ENCODE measurements at places on chromosomes 3 and 15.

DNA sequence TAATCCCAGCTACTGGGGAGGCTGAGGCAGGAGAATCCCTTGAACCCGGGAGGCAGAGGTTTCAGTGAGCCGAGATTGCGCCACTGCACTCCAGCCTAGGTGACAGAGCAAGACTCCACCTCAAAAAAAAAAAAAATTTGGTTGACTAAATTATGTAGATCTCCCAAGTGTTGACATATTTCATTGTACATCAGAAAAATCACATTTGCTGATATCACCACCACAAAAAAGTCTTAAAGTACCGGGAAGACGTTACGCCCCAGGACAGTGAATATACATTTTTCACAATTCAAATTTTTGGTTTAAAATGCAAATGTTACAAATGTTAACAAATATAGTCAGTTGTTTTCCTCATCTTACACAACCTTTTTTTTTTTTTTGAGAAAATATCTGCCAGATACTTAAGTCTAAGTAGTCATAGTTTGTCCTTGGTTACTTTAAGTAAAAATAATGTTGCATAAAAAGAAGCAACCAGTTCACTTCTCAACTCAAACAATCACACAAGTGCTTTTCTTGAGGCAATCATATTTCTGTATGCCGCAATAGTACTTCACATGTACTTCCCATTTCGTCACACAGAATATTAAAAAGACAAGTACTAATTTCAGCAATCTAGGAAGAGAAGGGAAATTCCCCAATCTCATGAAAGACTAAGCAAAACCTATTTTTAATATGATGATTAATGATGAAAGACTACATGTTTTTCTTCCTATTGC, 41.0 kb upstream of the TCF12 start:
- peak; percentile 29 for DNase-seq

- DNase-seq = no peak
These were observed 12.1 kb downstream of the PLCL2 start for GRCh38 chr3:16896820-16897219.

- no peak for DNase-seq
These were observed 11.3 kb upstream of the MANF start for GRCh38 chr3:51373658-51374421.

- no peak for DNase-seq
These were observed 166.7 kb upstream of the PRICKLE2 start for GRCh38 chr3:64392001-64392400.

DNA sequence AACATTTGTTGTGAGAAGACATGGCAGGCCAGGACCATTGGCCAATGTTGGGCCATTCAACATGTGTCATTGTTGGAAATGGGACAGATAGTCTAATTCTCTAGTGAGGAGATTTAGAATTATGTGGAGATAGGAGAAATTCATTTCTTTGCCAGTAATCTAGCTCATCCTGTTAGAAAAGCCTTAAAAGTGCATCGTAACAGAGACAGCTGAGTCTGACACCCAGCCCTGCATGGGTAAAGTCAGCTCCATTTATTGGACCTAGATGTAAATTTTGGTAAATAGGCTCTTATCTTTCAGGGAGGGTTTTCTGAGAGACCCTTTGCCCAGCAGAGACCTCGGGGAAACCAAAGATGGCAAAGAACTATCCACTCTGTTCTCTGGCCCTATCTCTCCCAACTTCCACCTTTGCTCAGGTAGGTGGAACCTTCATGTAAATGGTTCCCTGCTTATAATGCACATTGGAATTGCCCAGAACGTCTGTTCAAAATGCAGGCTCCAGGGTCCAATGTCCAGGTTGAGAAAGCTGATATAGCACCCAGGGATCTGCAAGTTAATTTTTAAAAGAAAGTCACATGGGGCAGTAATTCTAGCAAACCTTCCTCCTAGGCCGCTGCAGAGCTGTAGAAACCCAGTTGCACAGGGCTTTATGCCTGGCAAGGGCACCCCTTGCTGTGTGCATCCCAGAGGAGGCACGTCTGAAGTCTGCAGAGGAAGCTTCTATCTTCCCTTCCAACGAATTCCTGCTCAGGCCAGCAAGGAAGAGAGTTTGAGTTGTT, 365.9 kb upstream of the PROK2 start:
- DNase-seq = no peak

DNA sequence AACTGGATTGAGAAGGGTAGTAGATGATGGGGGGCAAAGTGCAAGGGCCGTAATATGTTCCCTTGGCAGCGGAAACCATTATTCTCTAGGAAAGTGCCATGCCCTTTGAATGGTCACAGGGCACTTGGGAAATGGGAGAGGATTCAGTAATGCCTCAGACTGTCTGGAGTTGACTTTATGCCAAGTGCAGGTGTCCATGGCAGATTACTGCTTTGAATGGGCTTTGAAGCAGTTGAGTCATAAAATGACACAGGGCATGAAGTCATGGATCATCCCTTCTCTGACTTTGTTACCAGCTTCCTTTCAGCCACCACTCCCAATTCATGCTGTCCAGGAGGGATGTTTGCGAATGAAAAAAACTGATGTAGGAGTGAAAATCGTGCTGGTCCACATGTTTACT, 20.1 kb downstream of the AADACL2 start:
- no peak for DNase-seq

GRCh38 chr3:42489937-42490227, 12.6 kb upstream of the VIPR1 start:
- DNase-seq = no peak
